ENCODE measurements at places on chromosomes 13 and 19. TPM values are rescaled to one million over a fixed set of nuclear protein-coding genes. Genes with fewer than 3 reads are reported as not detected.

FFAR1 gene
- total RNA-seq, result not detected

- H3K4me1 ChIP-seq, result no peaks in the 10 kb centered on the region
- no peak overlapping the region for H3K4me3 ChIP-seq
- H3K36me3 ChIP-seq, result no peaks in the 10 kb centered on the region
- no peaks in the 10 kb centered on the region for H3K27me3 ChIP-seq
These were observed 17.2 kb upstream of the CYSLTR2 start for GRCh38 chr13:48636550-48636949.

TYROBP gene
- total RNA-seq, result not detected

- peaks cover 12% of the 10 kb centered on the region for H3K4me1 ChIP-seq
- H3K36me3 ChIP-seq, result no peaks in the 10 kb centered on the region
- peaks cover 27% of the 10 kb centered on the region for H3K27me3 ChIP-seq
- DNase-seq, result peak; percentile 77
These were observed 1.6 kb upstream of the PDE4C start for GRCh38 chr19:18227781-18228271.

DNA sequence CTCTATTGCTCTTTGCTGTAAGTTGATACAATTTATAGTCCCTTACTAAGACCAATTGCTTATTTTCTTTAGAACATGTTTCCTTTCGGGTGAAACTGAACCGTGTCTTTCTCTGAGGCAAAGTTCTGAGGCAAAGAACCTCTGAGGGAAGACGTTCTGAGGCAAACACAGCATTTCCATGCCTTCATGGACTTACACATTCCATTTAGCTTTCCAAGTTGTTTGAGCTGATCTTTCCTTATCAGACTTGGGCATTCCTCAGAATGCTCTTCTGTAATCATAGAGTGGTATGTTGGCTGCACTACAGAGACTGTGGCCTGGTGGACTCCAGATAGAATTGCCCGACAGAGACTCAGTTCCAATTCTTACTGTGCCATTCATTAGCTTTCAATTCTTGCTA lies 579.1 kb downstream of the KCTD12 start:
- no peaks in the 10 kb centered on the region for H3K36me3 ChIP-seq
- H3K27me3 ChIP-seq, result no peaks in the 10 kb centered on the region
- no peak overlapping the region for H3K27ac ChIP-seq
- no peak for DNase-seq

CYP4F2 gene
- not detected for total RNA-seq

- no peak overlapping the region for H3K4me3 ChIP-seq
- no peak overlapping the region for H3K27ac ChIP-seq
- H3K27me3 ChIP-seq, result peaks cover 4% of the 10 kb centered on the region
- no peaks in the 10 kb centered on the region for H3K36me3 ChIP-seq
- peaks cover 4% of the 10 kb centered on the region for H3K4me1 ChIP-seq
- no peak for DNase-seq
These were observed 67.8 kb downstream of the MAP4K1 start for GRCh38 chr19:38549942-38550341.

IGSF23 gene
- total RNA-seq, result not detected

DNA sequence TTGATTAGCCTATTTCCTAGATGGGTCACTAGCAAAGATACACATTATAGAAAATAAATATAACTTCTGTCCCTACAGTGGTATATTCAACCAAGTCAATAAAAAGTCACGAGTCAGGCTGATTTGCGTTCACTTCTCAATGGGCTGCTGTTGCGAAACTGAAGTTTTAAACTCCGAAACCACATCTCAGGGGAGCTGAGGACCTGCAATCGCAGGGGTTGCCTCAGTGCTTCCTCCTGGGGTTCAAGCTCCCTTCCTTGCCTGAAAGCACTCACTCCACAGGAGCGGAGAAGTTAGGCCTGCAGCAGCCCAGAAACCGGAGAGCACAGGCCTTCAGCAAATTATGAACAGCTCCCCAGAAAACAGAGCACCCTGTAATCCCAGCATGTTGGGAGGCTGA lies 39.6 kb downstream of the RAB20 start:
- DNase-seq, result peak; percentile 9
- H3K4me1 ChIP-seq, result peaks cover 17% of the 10 kb centered on the region
- no peak overlapping the region for H3K4me3 ChIP-seq
- no peaks in the 10 kb centered on the region for H3K36me3 ChIP-seq
- no peak overlapping the region for H3K27ac ChIP-seq

- peak overlapping the region; percentile 97 for H3K27ac ChIP-seq
- H3K4me1 ChIP-seq, result peaks cover 18% of the 10 kb centered on the region
- peak; percentile 31 for DNase-seq
- peak overlapping the region; percentile 91 for H3K4me3 ChIP-seq
- H3K27me3 ChIP-seq, result no peaks in the 10 kb centered on the region
These were observed 1.7 kb downstream of the ERCC5 start for GRCh38 chr13:102847272-102848234.
